ENCODE measurements at places on chromosomes 5 and 9.

DNA sequence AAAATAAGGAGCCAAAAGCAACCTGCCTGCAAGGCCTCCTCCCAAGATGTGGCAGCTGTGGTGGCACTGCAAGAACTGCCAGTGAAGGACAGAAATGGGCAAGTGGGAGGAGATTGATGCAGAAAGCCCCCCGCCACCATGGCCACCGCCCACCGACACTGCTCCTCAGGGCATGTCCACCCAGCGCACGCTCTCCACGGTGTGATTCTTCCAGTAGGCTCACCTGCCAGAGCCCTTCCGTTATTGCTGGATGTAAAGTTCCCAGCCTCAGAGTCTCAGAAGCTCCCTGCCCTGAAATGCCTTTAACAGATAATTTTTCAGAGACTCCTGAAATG lies 155.2 kb upstream of the PHYKPL start:
- peak; percentile 37 for DNase-seq

DNA sequence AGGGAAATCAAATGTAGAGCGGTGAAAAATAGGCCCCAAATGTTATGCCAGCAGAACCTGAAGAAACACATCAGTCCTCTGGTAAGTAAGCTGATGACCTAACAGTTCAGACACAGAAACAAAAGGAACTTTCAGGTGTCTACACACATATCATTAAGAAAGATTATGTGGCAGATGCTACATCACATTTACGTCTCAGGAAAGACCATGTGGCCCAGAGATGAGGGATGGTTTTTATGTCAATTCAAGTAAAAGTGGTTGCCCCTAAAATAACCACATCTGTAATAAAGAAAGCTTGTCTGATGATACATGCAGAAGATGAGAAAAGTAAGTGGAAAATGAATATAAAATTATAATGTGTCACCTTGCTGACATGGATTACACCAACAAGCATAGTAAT lies 31.4 kb downstream of the GNAQ start:
- no peak for DNase-seq

DNA sequence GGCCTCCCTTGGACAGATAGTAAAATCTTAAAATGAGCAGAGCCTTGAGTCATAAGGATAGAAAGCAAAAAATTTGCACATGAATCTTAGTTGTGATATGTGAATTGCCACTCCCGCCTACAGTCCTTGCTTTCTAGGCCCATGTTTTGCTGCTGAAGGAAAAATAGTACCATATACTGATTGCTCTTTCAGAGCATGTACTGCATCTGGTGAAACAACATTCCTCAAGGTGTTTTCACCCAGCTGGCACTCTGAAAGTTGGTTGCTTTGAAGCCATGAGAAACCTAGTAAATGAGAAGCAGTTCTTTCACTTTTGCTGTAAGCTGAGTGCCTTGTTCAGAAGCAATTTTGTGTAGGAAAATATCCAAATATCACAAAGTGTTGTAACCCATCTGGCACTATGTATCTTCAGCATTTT lies 10.3 kb downstream of the CDC37L1 start:
- DNase-seq, result no peak

DNA sequence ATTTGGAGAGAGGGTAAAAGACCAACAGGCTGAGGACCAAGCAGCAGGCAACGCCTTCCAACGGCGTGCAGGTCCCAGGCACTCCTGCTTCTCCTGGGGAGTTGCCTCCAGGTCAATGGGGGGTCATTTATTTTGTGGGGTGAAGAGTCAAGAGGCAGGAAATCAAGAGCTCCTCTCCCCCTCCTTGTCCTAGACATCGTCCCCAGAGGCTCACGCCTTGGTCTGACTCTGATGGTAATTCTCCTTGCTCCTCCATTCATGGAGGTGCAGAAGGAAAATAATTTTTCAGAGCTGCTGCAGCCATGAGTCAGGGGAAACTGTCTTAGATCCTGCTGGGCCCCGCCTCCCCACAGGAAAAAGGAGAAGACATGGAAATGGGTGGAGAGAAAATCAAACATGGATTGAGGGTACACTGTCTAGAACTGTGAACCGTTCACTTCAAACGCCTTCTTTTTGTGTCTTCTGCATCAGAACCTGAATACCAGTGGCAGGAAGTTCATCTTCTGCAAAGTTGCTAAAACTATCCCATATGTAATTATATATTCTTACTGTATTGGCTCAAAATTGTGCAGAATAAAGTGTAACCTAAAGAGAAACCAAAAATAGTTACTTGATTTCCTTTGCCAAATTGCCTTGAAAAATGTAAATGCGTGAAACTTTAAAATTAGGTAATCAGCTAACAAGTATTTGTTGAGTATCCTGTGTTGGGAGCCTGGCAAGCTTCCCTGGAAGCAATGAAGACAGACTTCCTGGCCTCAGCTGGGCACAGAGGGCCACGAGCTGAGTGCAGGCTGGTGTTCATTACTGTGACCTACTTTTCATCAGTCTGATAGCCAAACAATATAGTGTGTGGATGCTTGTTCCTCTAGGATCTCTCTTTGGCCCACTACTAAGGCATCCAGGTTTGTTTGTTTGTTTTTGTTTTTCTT lies 142.0 kb downstream of the CMYA5 start:
- DNase-seq, result no peak

- DNase-seq, result no peak
These were observed 482 bp downstream of the SLC27A6 start for GRCh38 chr5:128965638-128966302.

GRCh38 chr9:31587146-31587545 lies 797.3 kb upstream of the ACO1 start:
- no peak for DNase-seq

DNA sequence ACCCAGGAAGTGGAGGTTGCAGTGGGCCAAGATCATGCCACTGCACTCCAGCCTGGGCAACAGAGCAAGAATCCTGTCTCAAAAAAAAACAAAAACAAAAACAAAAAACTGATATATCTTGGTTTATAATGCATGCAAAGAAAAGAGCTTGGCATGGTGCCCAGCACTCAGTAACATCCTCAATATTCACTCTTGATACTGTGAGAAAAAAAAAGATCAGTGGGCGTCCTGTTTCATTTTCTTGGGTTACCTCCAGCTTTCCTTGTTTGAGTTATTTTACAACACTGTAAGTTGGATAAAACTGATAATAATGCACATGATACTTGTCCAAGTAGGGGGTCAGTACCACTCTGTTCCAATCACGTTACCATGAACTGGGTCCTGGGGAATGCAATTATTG lies 7.8 kb downstream of the PHYHD1 start:
- DNase-seq, result no peak

DNA sequence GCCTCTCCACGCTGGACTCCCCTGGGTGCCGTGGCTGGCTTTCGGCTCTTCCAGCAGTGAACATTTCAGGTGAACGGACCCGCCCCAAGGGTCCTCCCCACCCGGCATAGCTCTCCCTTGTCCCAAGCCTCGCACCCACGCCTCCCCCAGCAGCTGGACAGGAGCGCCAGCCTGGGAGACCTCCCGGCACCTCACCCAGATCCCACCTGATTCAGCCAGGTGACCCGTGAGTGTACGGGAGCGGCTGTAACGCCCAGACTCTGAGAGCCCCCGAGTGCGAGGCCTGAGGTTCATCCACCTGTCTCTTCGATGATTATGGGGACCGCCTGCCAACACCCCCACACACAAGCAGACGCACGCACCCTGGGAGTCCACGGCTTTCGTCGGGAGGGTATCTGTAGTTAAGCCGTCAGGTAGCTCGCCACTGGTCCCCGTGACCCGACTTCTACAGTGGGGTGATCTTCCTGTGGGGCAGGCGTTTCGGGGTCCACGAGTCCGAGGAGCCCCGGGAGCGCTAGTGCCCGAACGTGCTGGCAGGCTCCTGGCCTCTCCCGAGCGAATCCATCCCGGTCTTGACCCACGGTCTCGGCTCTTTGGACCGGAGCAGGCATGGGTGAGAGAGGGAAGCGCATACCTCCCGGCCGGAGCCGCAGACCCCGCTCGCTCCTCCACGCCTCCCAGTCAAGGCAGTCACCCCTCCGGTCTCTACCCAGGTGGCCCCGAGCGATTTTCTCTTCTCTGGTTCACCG lies 14.9 kb downstream of the TRIM7 start:
- DNase-seq, result peak; percentile 71

DNA sequence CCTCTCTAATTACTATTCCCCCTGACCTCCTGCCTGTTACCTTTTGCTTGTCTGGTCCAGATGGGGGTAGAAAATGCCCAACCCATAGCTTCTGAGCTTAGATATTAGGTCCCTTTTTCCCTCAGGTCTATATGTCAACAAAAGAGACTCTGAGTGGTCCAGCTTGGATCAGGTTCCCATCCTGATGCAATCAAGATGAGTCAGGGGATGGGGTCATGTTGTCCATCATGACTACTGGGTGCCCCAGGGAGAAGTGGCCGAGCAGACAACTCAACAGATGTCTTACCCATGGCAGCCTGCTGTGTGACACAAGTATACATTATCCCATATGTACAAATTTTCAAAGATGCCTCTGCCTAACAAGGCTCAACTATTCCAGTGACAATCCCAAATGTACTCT lies 9.1 kb upstream of the ANKH start:
- no peak for DNase-seq

- no peak for DNase-seq
These were observed 21.6 kb downstream of the HMGXB3 start for GRCh38 chr5:150022158-150022531.

DNA sequence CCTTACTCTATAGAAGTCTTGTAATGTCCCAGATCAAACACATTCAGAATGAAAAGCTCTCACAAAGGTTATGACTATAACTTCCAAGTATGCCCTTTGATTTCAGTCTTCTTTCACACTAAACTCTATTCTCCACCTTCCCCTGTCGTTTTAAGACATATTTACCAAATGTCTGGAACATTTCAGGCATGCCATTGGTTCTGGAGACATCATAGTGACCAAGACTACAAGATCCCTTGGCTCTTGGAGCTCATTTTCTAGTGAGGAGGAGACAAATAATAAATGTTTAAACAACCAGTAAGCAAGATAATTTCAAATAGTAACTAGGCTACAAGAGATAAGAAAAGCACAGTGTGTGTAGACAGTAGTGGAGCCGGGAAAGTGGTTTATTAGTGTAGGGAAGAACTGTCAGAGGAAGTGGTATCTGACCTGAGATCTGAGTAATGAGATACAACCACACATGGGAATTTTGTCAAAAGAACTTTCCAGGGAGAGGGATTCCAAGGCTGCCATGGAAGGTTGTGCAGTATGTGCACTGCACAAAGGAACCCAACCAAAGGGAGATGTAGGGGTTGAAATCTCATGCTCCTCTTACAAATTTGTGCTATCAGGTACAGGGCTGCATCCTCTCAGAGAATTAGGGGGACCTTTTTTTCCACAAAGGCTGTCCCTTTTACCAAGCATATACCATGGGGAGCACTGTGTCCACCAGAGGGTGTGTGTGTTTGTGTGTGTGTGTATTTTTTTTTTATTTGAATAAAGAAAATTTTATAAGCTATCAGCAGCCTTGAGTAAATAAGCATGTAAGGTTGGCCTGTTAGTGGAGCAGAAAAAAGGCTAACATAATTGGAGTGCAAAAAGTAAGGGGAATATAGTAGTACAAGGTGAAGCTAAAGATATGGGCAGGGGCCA lies 1279.1 kb upstream of the WWC1 start:
- DNase-seq, result no peak

- no peak for DNase-seq
These were observed 30.0 kb downstream of the TRIM32 start for GRCh38 chr9:116717150-116717549.

GRCh38 chr5:123220621-123221146 lies 131.6 kb downstream of the PRDM6 start:
- DNase-seq, result no peak

DNA sequence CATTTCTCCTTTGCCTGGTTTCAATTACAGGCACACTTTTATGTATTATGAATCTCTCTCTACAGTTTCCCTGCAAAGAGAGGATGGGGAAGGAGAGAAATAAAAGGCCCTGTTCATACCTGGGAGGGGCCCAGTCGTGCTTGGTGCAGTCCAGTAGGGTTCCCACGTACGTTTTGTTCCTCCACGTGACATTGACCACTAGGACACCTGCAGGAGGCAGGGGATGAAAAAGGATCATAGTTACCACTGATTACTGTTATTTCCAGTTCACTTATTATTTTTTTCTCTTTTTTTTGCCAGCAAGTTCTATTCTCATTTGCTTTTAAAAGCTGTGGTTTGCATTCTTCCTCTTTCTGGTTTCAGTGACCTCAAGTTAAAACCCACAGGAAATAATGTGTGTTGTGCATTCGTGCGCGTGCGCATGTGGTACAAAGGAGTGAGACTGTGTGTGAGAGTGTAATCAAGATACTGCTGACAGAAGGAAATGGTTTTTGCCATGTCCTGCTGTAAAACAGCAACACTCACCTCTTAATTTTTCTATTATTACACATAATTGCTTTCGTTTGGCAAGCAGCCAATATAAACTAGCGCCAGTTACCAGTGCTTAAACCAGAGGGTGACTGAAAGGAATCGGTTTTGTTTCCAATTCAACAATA lies 96.8 kb downstream of the ZNF608 start:
- peak; percentile 87 for DNase-seq

DNA sequence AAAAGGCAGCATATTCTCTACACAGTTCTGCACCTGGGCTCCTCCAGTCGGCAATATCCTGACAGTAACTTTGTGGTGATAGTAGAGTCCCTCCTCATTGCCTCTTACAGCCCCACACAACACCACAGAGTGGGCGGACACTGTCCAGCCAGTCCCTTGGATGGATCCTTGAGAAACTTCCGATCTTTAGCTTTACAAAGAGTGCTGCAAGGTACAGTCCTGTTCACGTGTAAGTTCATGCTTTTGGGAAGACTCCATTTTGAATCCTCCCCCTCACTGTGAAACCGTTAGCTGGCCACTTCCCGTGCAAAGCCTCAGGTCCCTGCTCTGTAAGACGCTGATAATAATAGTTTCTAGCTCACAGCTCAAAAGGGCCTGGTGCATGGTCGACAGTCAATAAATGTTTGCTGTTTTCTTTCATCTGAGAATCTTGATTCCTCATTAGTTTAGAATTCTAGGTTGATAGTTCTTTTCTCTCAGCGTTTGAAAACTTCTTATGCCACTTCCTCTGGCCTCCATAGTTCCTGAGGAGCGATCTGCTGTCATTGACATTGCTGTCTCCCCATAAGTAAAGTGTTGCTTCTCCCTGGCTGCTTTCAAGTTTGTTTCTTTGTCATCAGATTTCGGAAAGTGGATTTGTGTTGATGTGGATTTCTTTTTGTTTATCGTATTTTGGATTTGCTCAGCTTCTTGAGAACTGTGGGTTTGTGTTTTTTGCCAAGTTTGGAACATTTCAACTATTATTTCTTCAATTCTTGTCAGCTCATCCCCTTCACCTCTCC lies 82.9 kb downstream of the COL23A1 start:
- DNase-seq, result no peak

- no peak for DNase-seq
These were observed 13.8 kb downstream of the CD74 start for GRCh38 chr5:150398722-150399523.

DNA sequence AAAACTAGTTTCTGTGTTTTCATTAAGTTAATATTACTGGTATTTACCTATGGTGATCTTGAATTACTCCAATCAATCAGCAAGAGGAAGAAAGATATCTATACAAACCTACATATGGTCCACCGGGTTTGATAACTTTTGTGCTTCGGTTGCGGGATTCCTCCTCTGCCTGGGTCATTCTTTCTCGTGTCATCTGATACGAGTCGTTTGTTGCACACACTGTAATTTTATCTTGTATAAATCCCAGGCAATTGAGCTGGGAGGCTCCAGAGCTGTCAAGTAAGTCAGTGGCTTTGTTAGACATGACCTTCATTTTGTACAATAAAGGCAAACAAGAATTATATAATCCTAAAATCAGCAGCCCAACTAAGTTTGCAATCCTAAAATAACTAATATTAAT lies 48.0 kb downstream of the ELL2 start:
- DNase-seq, result no peak

- no peak for DNase-seq
These were observed 292.4 kb upstream of the ACO1 start for GRCh38 chr9:32092031-32092430.
